HFFc6 (cell line): ENCODE measurements at places on chromosomes 12 and 14.
A peak's percentile ranks its signal among the peaks of the same experiment; 100 is the strongest.

GRCh38 chr12:28079539-28079938, 107.0 kb upstream of the PTHLH start:
- no peak for DNase-seq

GRCh38 chr12:128803788-128804187, 20.0 kb downstream of the SLC15A4 start:
- no peak for DNase-seq

- no peak for DNase-seq
Measured at GRCh38 chr14:59325906-59326305, 137.4 kb downstream of the DAAM1 start.

DNA sequence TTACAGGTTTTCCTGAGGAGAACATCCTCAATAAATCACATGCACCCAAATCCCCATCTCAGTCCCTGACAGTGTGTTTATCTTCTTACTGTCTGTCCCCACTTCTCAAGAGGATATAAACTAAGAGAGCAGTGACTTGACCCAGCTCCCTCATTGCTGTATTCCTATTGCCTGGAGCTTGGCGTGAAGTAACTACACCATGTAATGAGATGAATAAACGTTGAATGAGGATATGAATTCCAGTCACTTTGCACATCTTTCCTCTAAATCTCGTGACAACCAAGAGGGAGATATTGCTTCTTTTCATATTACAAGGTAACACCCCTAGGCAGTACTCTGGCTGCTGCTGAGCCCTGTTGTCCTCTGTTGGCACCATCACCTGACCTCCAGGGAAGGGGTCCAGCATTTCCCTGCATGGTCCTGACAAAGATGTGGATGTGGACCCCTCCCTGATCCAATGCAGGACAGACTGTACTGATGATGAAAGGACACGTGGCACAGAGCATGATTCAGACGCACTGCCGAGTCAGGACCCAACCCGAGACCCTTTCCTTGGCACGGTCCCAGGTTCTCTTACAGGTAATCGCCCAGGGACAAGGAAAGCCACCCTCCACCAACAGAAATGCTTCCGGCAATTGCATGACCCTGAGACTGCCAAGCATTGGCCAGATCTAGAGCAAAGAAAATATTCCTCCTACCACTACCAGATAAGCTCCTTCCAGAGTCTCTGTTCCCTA, 47.7 kb upstream of the CPM start:
- DNase-seq = no peak

GRCh38 chr14:29955087-29955486, 27.4 kb upstream of the PRKD1 start:
- DNase-seq = no peak

DNA sequence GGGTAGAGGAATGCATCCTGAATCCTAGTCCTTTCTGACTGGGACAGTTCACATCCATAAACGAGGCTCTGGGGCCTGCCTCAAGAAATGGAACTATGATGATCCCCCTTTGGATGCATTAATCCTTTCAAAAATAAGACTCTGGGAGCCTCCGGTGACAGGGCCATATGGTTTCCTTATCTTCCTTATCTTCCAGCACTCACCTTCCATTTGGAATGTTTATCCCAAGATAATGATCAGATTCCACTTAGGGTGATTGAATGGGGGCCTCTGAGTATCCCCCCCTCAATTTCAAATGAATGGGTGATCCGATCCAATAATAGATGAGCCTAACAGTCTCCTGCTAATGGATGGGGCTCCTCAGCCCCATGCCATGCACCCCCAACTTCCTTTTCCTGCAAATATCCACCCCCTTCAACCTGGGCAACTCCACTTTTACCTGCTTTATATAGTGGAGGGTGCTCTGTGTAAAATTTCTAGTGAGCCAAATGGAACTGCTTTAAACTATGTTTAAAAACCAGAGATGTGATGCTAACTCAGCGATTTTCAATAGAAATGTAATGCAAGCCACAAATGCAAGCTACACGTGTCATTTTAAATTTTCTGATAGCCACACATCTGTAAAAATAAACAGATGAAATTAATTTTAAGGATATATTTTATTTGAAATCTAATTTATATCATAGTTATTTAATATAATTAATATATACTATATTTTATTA, 157.8 kb downstream of the ZFP36L1 start:
- DNase-seq = no peak

DNA sequence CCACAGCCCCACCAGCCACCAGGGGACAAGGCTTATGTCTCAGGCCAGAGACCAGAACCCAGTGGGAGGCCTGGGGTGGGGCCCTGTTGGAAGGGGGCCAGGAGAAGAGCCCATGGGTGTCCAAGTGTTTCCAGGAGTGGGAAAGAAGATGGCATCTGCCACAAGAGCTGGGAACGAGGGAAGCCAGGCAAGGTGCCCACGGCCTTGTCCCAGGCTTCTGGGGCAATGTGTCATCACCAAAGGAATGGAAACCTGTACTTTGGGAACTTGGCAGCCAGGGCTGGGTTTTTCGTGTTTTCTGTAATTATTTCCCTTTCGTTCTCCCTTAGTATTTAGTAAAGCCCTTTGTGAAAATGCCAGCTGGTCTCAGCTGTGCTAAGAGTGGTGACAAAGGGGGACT, 5.3 kb upstream of the PGF start:
- DNase-seq = no peak

DNA sequence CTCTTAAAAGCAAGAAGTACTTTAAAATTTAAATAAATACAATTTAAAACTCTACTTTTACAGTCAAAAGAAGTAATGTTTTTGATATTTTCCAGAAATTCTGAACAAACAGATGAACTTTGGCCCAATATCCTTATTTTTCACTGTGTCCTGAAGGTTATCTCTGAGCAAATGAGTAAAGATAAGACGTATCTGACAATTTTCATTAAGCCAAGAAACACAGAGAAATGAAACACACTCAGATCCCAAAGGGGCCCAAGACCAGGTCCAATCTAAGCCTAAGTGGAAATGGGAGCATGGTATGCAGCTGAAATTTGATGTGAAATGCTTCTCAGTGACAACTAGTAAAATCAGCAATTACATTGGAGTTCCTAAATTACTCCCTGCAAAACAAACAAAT, 105.6 kb upstream of the COCH start:
- no peak for DNase-seq

DNA sequence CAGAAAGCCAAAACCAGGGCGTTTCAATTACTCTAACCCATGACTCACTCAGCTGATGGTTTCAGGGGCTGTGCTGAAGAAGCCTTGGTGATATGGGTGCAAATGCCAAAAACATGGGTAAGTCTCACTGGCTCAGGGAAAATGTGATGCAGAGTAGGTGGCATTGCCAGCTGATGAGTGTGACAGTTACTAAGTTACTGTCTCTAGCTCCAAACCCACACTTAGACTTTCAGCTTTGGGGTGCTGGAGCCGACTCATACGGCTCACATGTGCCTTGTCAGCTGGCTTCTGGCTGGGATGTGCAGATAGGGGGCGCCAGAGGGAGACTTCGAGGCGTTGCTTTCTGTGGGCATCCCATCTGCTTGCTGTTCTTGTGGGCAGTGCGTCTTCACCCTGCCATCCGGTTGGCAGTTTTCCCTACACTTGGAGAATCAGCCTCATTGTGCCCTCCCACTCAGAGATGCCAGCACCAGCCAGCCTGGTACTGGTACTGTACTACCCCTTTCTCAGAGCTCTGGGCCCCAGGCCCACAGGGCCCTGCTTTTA, 11.1 kb upstream of the KRT7 start:
- peak; percentile 66 for DNase-seq

DNA sequence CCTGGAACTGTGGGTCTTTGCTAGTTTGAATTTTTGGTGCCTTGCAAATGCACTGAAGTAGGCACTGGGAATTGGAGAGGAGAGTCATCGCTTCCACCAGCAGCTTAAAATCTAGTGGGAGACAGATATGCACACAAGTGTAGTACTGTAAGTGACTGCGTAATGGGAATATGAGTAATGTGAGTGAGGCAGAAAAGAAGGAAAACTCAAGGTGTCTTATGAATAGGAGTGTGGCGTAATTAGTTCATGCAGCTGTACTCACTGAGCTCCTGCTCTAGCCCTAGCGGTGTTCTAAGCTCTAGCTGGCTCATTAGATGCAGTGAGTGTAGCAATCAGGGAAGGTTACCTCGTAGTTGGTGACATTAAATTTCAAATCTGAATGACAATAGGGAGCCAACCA, 2.8 kb downstream of the TCP11L2 start:
- DNase-seq = no peak

DNA sequence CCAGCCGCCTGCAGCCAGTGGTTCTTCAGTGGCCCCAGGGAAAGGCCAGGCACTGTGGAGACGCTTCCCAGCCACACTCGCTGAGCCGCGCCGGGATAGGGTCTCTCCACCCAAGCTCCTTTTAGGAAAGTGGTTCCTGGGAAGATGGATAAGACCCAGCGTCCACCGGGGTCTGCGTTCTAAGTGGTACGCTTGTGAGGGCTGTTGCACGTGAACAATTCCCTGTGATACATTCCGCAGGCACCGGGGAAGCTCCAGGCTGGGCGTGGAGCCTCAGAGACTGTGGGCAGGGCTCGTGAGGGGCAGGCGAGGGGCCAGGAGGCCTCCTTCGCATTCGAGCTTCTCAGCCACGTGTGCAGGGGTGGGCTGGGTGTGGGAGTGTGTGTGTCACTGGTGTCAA, 48.4 kb downstream of the GALNT9 start:
- no peak for DNase-seq

- DNase-seq = no peak
Measured at GRCh38 chr12:96623656-96624217, 134.4 kb downstream of the CFAP54 start.
